ENCODE measurements at places on chromosomes 13 and 19.

GRCh38 chr19:829129-829758 lies 1.6 kb downstream of the AZU1 start:
- DNase-seq = no peak

DNA sequence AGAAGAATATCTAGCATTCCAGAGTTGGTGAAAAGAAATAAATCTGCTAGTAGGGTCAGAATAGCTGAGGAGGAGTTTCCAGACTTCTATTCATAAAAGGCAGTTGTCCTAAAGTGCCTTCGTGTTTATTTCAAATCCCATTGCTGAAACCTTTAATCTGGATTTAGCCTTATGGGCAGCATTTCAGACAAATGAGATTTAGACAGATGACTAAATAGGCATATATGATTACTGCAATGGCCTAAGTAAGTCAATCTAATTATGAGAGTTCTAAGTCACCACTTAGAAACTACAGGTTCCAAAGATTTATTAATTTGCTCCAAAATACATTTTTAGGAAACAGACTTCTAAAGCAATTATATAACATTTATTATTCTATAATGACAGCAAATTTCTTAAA lies 368.7 kb downstream of the LIG4 start:
- no peak for DNase-seq

GRCh38 chr19:821825-822503 lies at the start of gene PLPPR3:
Gene PLPPR3, minus strand, starts transcription at chr19:821955. Its CDS starts 396 bp downstream, at chr19:821559.
- no peak for DNase-seq

DNA sequence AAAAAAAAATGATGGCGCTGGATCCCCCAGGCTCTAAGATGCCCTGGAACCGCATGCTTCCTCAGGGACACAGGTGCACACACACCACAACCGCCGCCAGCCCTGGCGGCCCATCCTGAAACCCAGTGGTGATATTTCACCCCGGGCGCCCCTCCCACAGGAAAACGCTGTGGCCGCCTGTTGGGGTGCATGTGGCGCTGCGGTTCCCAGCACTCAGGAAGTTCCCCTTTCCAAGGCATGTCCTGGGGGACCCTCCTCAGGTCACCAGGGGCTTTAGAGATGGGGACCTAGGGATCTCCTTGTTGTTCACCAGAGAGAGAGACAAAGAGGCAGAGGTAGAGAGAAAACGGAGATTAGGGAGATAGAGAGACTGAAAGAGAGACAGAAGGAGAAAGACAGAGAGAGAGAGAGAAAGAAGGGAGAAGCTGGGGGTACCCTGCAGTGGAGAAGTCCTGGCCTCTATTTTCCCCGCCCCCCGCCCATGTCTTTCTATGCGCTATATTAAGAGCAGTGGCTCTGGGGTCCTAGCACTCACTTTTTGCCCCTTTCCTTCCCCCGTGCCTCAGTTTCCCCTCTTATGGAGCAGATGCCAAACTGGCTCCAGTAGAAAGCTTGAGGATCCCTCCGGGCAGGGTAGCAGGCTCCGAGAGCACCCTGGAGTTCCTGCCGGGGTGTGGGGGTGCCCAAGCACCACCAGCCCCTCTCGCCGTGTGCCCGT lies 2.3 kb downstream of the ADGRE2 start:
- no peak for DNase-seq

DNA sequence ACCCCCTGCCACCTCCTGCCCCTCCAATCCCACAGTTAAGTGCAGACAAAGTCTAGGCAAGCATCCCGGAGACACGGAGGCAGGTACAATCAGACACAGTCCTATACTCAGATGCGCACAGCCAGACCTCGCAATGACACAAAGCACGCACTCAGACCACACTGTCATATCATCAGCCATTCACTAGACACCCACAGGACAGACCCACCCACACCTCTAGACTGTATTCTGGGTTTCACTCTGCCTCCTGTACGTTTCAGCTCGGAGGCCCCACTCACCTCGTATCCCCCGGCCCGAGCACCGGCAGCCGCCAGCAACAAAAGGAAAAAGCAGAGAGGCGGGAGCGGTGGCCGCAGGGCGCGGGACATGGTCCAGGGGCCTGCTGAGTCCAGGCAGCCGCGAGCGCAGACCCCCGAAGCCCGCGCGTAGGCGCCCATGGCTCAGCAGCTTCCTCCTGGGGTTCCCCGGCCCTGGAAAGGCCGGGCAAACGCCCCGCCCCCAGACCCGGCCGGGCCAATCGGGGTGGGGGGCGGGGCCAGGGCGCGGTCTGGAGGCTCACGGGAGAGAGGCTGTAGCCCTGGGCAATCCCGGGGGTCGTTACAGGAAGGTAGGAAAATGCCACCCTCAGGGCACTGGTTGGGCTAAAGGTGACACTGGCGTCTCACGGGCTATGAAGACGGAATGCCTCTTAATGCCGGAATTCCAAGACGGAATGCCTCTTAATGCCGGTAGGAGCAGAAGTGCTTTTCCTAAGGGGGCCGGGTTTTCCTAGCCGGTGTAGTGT lies at the start of the genes MAN2B1 and WDR83:
TSS of gene MAN2B1 (minus strand) at position 478 of the 784 bp plus-strand sequence. CDS start at position 437, 41 bp downstream.
TSS of gene WDR83 (plus strand) at position 543 of the 784 bp plus-strand sequence. CDS start 2,984 bp downstream, outside the sequence.
- DNase-seq = no peak

GRCh38 chr19:41619018-41619556 lies 7.8 kb downstream of the CEACAM4 start:
- no peak for DNase-seq
